ENCODE measurements at places on chromosomes 7 and 10.

DNA sequence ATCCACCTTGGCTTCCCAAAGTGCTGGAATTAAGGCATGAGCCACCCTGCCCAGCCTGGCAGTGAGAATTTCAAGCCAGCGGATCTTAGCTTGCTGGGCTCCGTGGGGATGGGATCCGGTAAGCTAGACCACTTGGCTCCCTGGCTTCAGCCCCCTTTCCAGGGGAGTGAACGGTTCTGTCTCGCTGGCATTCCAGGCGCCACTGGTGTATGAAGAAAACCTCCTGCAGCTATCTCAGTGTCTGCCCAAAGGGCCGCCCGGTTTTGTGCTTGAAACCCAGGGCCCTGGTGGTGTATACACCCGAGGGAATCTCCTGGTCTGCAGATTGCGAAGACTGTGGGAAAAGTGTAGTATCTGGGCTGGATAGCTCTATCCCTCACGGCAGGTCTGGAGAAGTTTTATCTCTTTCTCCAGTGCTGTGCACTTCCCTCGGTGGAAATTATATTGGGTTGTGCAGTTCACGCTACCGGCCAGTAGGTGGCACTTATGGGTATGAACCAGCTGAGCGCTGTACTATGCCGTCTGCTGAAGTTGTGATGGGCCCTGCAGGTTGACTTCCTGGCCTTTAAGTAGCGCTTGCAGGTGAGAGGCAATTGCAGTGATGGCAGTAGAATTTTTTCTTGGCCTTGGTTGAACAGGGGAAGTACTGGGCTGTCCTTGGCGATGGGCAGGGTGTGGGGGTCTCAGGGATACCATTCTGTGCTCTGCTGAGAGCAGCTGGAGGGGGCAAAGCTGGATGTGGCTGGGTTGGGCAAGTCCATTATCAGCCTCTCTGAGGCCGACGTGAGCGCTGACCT lies 138.0 kb upstream of the MTPN start:
- peak; percentile 17 for DNase-seq

- peak; percentile 25 for DNase-seq
Measured at GRCh38 chr10:71712572-71713134, 6.9 kb downstream of the C10orf105 start.

GRCh38 chr7:106006906-106007305 lies 43.8 kb downstream of the CDHR3 start:
- no peak for DNase-seq

DNA sequence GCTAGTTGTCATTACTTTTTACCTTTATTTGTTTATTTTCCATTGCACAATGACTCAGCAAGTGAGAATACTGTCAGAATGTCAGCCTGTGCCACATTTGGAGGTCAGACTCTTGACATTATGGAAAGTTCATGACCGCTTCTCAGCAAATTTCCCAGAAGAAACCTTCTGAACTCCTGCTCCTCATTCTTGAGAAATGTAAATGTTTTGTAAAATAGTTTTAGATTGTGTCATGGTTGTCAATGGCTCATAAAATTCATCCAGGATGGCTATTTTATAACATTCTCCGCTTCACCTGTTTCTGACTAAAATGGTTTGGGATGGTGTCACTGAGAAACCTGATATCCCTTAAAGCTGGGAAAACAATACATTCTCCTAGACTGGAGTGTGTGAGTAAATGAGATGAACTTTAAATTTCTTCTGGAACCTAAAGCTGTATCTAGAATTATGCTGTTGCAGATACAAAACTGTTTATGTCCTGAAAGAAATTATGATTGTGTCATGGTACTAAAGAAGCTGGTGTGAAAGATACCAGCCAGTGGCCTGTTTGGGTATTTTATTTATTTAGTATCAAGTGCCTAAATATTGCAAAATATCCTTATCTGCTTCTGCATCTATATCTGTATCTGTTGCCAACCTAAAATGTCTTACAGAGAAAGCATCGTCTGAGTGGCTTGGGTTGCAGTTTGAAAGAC lies 671.7 kb downstream of the GATA3 start:
- no peak for DNase-seq

DNA sequence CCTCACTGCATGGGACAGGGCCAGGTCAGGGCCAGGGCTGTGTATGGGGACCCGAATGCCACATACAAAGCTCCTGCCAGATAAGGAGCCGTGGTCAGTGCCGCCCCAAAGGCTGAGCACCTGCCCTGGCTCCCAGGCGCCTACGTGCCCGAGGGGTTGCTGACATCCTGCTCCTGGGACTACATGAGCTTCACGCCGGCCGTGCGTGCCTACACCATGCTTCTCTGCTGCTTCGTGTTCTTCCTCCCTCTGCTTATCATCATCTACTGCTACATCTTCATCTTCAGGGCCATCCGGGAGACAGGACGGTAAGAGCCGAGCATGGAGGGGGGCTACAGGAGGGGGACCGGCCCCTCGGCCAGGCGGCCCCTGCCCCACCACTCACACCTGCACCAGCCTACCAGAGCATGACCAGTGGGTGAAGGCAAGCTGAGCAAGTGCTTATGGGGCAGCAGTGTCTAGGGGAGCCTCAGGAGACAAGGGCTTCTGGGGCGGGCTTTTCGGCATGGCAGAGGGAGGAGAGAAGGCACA lies 4.9 kb downstream of the OPN4 start:
- no peak for DNase-seq

GRCh38 chr10:70715853-70716795 lies 43.8 kb downstream of the ADAMTS14 start:
- DNase-seq = no peak
